ENCODE measurements at places on chromosomes 3 and 15.

GRCh38 chr3:69719587-69720122, 19.6 kb upstream of the MITF start:
- no peak for DNase-seq

DNA sequence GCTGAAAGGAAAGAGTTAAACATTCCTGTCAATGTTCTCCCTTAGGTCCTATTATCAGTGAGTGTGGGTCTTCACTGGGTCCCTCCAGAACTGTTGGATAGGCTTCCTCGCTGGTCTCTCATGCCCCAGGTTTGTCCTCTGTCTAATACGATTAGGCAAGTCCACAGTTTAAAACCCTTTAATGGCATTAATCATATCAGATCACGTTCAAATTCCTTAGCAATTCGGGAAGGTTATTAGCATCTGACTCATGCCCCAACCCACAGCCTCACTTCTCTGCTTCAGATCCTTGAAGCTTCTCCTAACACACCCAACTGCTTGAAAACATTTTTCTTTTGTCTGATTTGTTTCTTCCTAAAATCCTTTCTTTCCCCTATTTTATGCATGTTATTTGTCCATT, 224.3 kb upstream of the ATP10A start:
- peak; percentile 92 for DNase-seq

- peak; percentile 49 for DNase-seq
These were observed 53.2 kb downstream of the CD200R1L start for GRCh38 chr3:112793326-112794081.

DNA sequence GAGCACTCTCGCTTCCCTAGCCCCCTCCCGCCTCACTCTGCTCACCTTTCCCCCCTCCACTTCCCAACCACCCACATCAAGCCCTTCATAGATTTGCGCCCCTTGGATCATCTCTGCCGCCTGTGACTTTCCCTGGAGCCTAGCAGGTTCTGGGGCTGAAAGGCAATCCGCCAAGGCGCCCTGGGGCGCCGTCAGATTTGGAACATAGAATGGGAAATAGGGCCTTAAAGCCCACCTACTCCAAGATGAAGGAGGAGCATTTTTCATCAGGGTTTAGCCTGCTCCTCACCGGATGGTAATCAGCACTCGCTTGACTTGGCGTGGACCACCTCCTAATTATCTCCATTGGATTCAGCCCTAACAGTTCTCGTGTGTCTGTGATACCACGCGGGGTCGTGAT, 1.3 kb downstream of the CPNE4 start:
- no peak for DNase-seq

GRCh38 chr15:58383876-58384275, 47.9 kb upstream of the LIPC start:
- no peak for DNase-seq

DNA sequence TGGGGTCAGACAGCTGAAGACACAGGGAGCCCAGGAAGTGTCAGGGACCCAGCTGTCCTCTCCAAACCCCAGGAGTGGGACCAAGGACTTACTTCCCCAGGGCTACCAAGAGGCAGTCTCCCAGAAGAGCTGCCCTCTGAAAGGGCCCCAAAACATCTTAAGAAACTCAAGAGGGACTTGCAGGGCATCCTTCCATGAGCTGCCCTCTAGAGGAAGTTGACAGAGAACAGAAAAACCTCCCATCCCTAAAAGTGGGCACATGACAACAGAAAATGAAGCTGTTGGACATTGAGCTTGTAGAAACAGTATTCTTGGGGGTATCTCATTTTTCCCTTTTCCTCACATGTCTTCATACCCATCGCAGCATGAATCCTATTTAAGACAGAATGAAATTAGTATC, 58.9 kb downstream of the MECOM start:
- DNase-seq: peak; percentile 3

DNA sequence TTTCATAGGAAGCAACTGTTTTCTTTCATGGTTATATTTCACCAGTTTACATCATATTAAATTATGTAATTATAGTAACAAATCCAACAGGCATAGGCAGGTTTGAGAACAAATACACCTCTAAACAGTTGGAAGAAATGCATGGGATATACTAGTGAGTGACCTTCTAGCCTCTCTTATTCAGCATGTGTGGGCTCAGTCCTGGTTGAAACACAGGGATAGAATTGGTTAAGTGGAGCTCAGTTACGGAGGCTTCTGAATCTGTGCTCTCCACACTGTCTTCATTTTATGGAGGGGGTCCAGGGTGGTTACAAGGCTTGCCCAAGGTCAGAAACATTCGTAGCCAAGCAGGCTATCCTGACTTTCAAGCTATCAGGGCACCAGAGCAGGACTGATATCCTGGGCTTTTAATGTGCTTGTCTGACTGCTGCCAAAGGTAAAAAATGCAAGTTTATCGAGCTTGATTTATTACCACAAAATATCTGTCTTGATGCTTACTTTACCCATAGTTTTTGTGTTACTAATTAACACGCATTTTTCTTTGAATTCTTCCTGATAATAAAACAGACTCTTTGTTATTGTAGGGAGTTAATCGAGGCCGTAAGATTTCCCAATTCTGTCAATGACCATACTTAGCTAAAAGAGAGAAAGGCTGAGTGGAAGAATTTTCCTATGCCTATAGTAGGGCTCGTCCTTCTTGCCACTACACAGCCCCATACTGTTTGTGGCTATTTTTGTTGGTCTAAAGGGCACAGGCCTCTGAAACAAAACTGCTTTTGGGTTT, 89.6 kb downstream of the FILIP1L start:
- peak; percentile 66 for DNase-seq

DNA sequence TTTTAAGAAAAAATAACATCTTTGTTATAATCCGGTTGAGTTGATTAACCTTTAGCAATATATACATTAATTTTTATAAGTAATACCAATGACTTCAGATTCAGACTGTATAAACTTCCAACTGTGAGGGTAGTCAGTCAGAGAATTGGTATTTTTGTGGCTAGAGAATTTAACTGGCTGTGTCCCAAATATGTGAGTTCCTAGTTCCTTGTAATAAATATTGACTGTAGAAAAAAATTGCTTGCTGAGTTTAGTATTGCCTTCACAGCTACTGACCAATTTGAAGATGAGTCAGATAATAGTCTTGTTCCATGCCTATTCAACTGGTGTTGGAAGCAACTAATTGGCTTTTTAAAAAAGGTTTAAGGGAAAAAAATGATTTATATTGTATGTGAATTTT, 210.8 kb downstream of the GAP43 start:
- DNase-seq: peak; percentile 95

DNA sequence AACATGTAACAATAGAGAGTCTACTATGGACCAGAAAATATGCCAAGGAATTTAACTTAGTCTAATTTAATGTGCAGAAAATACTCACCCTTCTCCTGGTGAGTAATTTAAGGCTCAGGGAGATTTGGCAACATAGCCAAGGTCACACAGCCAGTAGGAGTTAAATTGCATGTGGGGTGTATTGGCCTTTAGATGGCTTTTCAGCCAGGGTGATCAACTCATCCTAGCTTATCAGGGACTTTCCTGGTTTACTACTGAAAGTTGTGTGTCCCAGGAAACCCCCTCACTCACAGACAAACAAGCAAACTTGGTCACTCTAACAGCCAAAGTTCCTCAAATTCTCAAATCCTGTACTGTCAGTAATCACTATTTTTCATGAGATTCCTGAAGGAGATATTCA, 2.6 kb upstream of the SLC9A9 start:
- no peak for DNase-seq

GRCh38 chr3:193310914-193311723, 67.4 kb downstream of the ATP13A5 start:
- no peak for DNase-seq

- no peak for DNase-seq
These were observed 24.6 kb downstream of the COMMD2 start for GRCh38 chr3:149727656-149728055.

Data from fibroblast of skin of right biceps (primary cell).